CD4-positive, alpha-beta T cell (primary cell): ENCODE measurements at places on chromosomes 6 and 20.

DNA sequence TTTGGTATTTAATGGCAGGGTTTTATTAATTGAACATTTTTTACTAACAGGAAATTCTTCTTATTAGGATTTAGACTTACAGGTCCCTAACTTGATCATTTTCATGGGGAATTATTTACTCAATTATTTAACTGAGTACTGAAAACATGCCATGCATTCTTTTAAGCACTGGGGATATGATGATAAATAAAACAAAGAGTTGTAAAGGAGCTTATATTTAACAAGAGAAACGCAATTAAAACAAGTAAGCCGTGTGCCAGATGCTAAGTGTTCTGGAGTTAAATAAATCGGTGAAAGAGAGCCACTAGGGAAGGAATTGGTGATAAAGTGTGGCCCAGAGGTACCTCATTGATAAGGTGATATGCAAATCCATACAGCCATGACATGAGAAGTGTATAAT lies 214.2 kb upstream of the HTR1E start:
- no peak for DNase-seq

DNA sequence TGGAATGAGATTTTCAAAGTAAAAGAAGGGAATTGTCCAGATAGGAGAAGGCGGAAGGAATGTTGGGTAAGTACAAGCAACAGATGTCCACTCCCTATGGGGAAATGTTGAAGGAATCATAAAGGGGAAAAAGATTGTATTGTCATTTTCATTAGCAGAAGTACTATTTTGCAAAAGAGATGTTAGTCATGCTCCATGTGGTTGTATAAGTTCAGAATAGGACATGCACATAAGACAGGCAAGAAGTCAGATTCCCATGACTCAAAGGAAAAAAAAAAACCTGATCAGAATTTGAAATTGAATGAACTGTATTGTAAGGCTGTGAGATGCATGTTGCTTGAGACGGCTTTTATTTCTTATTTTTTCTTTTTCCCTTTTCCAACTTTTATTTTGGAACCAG lies 36.8 kb downstream of the GRM1 start:
- no peak for DNase-seq

DNA sequence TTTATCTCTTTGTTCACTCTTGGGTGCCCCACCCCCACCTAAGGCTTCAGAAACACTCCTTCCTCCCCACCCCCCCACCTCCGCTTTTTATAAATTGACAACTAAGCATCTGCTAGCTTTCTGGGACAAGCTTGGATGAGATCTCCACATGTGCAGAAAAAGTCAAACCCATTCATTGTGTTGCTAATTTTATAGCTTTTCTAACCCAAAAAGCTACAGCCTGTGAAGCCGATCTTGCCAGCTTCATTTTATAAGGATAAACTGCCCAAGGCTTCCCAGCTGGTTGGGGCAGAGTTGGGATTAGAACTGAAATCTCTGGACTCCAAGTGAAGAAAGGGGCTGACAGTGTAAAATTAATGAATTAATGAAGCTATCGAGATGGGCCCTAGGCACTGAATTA lies 24.1 kb downstream of the BPIFB4 start:
- no peak for DNase-seq

DNA sequence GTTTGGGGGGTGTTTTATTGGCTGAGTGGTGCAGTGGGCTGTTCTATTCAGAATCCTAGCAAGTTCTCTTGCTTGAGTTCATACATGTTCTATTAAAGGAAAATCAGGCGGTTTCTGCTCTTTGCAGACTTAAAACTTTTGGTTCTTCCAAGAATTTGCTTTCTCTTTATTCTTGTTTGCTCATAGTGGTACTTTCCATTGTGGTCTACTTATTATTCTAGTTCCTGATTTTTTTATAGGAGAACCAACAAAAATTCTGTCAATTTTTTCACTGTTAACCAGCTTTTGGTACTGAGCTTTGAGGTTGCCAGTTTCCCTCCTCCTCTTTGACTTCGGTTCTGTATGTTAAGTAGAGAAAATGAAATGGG lies 6.7 kb downstream of the AFDN start:
- no peak for DNase-seq

GRCh38 chr20:62366370-62367135 lies 559 bp downstream of the LAMA5 start:
- DNase-seq, result no peak

DNA sequence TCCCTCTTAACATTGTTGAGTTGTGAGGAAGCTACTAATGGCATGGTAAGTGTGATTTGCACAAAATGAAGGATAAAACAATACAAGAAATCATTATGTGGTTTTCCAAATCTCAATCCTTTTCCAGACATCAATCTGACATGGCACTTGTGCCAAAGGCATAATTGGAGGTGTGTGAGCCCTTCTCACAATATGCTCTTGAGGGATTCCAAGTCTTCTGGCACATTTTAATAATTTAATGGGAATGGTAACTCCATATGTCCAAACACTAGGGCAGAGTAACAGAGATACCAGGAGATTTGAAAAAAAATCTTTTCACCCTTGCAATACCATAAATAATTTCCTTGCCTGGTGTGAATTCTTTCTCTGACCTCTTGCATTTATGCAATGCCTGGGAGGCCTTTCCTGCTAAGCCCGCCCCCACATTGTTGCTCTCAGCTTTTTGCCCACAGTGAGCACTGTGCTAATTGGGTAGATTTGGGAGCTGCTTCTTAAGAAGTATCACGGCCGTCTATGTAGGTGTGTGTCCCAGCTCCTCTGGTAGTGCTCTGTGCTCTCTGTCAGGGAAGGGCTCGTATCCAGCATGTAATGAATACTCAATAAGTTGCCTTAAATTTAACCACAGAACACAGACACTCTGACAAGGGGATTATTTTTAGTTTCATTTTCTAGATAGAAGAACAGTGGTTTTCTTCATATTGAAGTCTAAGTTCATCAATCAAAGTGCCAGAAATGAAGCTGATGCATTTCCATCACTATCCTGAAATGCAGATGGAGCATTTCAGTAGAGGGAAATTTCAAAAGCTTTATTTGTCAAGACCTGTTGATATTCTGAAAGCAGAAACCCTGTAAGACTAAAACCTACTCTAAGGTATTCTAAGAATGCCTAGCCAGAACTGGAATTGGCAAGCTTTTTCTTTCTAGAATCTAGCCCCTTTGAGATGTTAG lies 54.4 kb upstream of the CEP85L start:
- DNase-seq, result no peak

GRCh38 chr20:956330-956951 lies 40.3 kb upstream of the ANGPT4 start:
- peak; percentile 68 for DNase-seq

DNA sequence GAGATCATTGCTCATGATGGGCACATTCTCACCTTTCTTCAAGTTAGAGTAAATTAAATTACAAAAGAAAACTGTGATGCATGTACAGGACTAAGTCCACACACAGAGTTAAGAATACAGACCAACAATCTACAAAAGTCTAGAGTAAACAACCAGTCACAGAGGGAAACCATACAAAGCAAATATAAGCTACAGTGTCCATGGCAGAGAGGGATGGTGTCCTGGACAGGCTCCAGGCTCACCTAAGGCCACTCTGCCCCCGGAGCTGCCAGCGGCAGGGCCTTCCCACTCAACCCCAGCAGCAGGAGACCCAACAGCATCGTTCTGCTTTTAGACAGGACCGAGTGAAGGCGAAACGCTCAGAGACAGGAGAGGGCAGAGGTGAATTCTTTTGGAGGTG lies 16.0 kb downstream of the PDE10A start:
- DNase-seq, result no peak

GRCh38 chr20:47066484-47067270 lies 172.0 kb downstream of the EYA2 start:
- no peak for DNase-seq

DNA sequence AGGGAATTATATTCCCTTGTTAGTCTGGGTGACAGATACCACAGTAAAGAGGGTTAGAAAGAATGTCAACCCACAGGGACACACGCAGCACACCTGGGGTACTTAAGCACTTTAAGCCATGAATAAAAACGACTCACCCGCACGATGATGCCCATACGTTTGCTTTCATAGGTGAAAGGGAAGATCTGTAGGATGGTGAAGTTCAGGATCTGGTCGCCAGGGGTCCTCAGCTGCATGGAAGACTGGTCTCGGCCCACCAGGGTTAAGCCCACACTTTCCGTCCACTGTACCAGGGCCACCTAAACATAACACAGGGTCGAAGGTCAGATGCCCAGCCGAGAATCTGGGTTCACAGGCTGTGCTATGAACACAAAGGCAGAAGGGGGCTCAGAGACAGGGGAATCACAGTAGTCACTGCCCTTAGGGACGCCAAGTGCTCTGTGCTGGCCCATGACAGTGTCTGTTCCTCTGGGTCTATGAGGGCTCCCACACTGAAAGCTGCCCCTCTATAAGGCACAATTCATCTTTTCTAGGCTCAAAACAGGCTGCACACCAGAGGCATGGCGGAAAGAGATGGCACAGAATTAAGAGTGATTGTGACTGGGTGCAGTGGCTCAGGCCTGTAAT lies 96.8 kb upstream of the NFATC2 start:
- peak; percentile 15 for DNase-seq

DNA sequence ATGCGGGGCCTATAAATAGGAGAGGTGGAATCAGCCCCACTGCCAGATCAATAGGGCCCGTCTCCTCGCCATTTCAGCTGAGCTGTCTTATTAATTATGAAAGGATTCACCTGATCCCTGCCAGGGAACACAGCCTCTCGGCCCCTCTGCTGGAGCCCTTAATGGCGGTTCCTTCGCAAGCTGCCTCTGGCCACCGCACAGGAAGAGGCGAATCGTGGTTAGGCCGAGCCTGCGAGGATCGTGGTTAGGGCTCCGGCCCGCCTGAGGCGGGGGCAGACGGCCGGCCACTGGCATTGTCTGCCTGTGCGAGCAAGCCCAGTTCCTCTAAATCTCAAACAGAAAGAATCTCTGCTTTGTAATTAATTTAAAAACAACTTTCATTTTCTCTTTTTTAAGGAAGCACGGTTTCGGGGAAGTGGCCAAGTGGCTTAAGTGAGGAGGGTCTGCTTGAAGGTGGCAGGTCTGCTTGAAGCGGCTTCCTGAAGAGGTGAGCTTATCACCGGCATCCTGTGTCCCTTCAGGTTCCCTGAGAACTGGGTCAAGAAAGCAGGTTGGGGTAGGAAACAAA lies 9.2 kb downstream of the NRN1 start:
- DNase-seq, result no peak

- DNase-seq, result no peak
Observed at GRCh38 chr6:117276778-117277316, 11.5 kb downstream of the VGLL2 start.

GRCh38 chr20:33466303-33466646 lies 22.7 kb upstream of the SNTA1 start:
- no peak for DNase-seq

GRCh38 chr6:144234935-144235334 lies 50.2 kb upstream of the UTRN start:
- no peak for DNase-seq
